CD4-positive, alpha-beta T cell treated with Interferon alpha-2 for 1 hour (primary cell): ENCODE measurements at places on chromosomes 3 and 15.

DNA sequence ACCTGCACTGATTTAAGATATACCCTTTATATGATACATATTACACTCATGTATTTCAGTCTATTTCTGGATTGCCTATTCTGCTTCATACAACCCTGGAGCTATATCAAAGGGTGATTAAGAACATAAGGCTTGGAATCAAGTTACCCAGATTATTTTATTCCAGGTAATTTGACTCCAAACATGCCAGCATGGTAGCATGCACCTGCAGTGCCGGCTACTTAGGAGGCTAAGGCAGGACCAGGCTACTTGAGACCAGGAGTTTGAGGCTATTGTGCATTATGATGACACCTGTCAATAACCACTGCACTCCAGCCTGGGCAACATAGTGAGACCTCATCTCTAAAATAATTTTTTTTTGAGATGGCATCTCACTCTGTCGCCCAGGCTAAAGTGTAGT lies 50.4 kb upstream of the NEO1 start:
- DNase-seq, result no peak

DNA sequence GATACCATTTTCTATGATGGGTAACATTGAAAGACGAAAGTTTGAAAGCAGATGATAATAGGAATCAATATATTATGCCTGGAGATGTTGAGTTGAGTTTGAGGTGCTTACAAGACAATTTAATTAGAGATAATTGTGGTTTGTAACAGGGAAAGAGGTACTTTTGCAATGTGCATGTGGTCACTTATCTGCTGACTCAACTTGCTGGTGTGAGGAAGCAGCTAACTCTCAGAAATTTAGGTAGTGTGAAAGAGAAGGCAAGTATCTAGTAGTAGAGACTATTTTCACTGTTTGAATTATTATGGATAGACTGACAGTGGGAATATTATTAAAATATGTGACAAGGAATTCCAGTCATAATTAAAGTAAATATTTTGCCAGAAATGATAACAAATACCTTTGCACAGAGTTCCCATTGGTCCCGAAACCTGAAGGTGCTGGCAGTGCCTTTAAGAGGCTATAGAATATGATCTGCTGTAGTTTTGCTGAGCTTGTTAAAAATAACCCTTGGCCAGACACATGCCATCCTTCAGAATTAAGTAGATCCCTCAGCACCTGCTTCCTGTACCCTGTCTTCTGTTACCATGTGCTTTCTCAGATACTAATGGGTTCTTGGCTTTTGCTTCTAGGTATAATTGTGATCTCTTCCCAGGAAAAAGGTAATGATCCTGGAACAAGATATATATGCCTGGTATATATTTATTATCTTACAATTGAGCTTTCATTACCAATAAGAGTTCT lies 315.9 kb downstream of the BCHE start:
- no peak for DNase-seq

DNA sequence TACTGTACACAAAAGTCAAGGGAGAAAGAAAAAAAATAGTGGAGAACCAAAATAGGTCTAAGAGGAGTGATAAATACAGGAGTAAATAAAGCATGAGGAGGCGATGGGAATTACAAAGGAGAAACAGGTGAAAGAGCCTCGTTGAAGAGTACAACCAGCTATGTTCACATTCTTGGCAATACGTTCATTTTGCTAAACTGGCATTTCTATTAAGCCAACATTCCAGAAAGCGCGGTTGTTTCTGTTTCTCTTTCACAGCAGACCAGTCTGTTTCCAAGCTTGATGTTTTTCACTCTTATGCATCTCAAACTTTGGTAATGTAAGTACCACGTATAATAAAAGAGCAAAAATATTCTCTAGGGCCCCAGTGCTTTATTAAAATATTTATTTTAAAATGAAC lies 74.5 kb downstream of the NSUN3 start:
- DNase-seq, result no peak

DNA sequence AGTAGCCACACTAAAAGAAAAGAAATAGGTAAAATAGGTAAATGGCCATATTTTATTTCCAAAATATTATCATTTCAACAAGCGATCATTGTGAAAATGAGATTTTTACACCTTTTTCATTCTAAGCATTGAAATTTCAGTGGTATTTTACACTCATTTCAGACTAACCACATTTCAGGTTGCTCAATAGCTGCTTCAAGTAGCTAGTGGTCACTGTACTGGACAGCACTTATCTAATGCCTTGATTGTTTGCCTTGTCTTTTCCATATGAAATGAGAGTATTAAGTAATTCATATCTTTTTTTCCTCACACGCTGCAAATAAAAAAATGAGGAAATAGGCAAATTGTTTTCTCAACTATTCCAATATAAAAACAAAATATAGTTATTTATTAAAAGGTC lies 332.8 kb downstream of the NLGN1 start:
- DNase-seq, result no peak

- DNase-seq, result no peak
These were observed 19.9 kb downstream of the SMAD3 start for GRCh38 chr15:67085237-67085817.

DNA sequence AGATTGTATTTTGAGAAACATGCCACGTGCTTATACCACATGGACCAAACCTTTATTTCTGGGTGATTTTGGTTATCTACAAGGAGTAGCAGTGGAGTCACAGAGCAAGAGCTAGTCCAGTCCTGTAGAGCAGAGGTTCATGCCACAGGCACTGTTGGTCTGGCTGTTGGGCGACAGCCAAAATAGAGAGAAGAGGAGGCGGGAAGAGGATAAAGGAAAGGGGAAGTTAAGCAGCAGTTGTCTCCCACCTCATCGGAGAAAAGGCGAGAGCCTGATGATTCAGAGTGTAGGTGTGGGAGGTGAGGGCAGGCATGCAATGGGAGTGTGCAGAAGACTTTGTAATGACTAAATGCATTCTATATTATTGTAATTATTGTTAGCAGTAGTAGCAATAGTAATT lies 237.5 kb upstream of the ROPN1 start:
- DNase-seq, result no peak

DNA sequence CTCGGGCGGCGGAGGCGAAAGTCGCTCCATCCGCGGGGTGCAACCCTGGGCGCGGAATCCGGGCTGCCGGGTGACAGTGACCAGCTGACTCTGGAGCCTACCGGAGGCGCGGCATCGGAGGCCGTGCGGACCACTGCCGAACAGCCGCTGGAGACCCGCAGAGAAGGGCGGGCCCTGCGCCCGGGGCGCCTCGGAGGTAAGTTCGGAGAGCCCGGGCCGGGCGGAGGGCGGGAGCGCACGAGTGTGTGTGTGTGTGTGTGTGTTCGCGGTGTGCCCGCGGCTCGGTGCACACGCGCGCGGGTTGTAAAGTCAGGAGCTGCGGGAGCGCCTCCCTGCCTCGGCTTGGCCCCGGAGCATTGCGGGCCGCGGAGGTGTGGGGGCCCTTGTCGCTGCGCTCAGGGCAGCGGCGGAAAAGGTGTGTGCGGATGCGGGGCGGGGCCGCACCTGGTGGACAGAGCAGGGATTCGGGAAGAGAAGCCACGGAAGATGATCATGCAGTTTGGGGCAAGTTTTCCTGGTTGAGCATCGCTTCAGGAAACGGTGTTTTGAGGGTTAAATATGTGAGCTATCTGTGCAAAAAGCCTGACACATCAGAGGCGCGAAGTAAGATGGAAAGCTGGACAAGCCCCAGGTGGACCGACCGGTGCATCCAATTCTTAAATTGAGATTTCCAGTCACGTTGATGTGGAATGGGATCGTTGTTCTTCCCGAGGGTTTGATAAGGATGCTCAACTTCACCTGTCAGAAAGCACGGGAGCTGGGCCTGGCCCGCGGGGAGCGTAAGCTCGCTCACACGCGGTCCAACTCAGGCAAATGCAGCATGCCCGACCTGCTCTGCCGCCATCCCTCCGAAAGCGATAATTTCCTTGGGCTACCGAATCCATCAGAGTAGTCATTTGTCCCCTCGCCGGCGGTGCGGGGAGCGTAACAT lies 474 bp downstream of the MINAR1 start:
- DNase-seq, result no peak

DNA sequence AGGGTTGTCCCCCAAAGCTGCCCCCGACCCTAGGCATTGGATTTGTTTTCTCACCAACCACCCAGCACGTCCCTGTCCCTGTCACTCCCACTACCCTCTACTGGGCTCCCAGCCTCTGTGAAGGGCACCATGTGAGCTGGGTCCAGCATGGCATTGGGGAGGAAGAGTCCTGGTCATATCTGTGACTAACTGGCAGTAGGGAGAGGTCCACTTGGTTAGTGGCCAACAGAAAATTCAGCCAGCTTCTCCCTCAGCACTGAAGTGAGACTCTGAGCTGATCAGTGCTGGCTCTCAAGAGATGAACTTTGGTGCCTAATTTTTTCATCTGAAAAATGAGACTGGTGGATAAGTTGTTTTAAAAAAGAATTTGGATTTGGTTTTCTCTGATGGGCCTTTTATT lies 11.3 kb upstream of the KIF23 start:
- DNase-seq, result no peak

DNA sequence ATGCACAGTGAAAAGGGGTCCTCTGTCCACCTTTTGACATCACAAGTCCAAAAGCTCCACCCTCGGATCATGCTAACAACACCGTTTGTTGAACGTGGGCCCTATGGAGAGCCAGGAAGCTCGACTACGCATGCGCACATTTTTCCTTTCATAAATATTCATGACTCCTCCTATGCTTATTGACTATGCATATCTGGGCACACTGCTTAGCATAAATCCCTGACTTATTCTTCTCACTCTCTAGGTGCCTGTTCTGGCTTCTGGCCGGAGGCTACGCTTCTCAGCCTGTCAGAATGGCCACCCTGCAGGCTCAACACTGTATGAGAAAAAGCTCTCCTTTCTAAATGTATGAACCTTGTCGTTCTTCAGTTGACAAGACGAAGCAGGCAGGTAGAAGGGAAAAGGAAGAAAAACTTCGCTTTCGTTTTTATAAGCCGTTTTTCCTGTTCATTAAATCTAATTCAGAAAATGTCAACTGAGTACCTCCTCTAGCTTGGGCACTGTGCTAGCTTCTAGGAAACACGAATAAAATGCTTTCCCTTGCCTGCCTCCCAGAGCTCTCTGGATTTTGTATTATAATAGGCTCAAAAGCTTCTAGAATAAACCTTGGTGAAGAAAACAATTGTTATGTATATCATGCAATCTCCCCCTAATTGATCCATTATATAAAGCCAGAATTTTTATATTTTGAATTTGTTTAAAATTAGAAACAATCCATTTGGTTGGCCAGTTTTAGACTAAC lies 207.7 kb downstream of the ATP10A start:
- DNase-seq, result no peak

- DNase-seq, result no peak
These were observed 692 bp downstream of the PSMD2 start for GRCh38 chr3:184299488-184300377.
